Naive thymus-derived CD4-positive, alpha-beta T cell (primary cell): ENCODE measurements at places on chromosomes 13 and 19. TPM values are rescaled to one million over a fixed set of nuclear protein-coding genes. Genes with fewer than 3 reads are reported as not detected.

GRCh38 chr19:41957838-41958366 lies 1.2 kb downstream of the RABAC1 start:
- peak; percentile 31 for DNase-seq

- DNase-seq = no peak
These were observed 98.8 kb downstream of the EPSTI1 start for GRCh38 chr13:42893214-42893671.

DNA sequence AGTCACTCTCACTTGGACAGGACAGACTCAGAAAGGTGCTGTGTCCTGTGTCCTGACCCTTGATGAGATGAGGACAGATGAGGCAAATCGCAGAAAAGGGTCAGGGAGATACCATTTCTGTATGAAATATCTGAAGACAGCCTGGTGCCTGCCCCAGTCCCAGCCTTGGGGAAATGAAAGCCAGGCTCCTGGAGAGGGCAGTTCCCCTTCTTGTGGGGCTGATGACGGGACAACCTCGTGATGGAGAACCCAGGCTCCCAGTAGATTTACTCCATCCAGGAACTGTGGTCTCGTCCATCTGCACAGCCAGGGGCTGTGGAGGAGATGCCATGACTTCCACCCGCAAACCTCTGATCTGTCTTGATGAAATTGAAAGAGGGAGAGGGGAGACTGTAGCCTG lies 13.8 kb downstream of the LILRB1 start:
- no peak for DNase-seq

DNA sequence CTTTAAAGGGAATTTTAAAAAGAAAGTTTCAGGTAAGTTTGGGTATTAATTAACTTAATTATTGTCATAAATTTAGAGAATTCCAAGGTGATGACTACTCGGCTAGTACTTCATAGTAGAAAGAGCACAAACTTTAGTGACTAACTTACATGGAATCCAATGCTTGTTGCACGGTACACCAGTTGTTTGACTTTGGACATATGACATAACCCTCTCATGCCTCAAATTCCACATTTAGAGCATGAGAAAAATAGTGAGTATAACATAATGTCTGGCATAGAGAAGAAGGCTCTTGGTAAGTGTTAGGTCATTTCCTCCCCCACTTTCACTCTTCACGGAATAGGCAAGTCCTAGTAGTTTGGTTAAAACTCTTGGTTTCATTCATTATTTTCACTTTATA lies 1249.4 kb upstream of the SLC10A2 start:
- no peak for DNase-seq

GRCh38 chr19:55087542-55087901 lies 11.9 kb downstream of the EPS8L1 start:
- no peak for DNase-seq

GRCh38 chr19:46726551-46726950 lies 9.6 kb upstream of the PRKD2 start:
- no peak for DNase-seq

GRCh38 chr13:37339386-37339735 lies 233.9 kb upstream of the CSNK1A1L start:
- DNase-seq = no peak

OR10H1 gene
- not detected for total RNA-seq

DNA sequence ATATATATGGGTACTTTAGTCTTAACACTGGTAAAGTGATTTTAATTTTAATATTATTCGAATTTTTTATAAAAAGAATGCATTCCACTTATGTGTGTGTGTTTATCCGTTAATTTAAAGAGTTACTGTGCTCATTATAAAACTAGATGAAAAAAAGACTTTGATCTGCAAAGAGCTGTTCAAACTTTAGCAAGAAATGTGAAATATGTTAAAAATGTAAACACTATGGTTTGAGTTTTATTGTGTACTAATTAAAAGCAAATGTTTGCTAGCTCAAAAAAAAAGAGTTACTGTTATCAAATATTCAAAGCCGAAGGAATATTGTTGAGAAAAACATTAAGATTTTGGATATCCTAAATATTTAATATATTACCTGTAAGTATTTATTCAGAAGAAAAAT lies 34.5 kb downstream of the UFM1 start:
- DNase-seq = no peak

VSIG10L gene
- total RNA-seq = 0.73 TPM

HPN gene
- not detected in 2 replicates for total RNA-seq

DNA sequence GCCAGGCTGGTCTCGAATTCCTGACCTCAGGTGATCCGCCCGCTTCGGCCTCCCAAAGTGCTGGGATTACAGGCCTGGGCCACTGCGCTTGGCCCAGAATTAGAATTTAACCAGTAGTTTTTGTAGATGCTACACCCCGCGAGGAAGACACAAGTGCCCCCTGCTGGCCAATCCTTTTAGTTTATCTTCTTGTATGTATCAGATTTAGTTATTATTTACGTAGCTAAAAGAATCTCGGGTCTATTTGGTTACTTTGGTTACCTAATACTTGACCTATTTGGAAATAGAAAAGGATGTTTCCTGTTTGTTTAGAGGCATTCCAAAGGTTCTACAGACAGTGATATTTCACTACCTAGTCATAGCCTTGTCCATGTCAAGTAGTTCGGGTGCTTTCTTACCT lies 22.0 kb downstream of the MUC16 start:
- DNase-seq = no peak

DNA sequence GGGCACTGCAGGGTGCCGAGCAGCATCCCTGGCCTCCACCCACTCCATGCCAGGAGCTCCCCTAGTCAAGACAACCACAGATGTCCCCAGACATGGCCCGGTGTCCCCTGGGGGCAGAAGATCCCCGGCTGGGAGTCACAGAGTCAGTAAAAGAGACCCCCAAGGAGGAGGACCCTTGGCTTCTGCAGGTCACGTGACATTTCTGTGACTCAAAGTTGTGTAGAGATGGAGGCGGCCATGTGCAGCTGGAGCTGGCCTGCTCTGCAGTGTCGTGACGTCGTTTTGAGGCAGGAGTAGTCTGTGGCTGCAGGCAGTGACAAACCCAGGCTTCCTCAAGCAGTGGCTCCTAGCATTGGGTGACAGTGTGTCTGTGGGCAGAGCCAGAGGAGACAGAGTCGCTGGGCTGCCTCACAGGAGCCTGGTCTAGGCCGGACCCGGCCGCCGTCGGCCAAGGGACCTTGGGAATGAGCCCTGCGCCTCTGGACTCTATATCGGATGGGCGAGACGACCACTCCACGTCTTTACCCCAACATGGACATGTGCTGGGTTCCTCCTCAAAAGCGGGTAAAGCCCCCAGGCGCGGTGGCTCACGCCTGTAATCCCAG lies 7.7 kb upstream of the DIRAS1 start:
- DNase-seq = no peak

LRP3 gene
- total RNA-seq = 0.34 TPM in 1 of 2 replicates, not detected in the other

DNA sequence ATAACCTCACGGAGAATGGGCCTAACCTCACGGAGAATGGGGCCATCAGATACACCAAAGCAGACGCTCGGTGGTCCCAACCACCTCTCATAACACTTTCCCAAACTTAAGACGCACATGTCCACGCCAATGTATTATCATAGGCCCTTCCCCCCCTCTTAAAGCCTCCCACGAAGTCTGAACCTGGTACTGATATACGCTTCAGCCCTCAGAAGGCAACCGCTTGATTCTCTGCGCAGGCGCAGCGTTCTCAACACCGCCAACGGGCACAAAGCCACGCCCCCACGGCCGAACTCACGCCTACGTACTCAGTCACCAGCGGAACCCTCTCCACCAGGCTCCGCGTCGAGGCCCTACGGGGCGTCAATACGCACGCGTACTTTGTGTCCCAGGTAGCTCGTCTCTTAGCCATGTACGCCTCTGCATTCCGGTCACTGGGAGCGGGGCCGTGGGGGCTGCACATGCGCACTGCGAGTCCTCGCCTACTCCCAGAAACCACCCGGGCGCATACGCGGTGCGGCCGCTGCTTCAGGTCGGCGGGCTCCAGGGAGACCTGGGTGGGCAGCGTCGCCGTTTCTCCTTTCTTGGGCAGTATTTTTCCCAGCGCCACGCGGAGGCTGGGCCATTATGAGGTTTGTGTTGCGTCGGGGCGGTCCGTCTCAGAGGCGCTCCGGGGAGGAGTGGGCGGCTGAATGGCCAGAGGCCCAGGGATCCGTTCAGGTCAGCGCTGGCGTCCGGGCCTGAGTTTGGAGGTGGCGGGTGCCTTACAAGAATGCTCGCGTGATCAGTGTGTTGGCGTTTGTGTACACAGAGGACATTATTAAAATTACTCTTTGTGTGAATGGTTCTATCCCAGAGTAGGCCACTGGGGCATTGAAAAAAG lies 25.3 kb downstream of the ZNF582 start:
- DNase-seq = peak; percentile 85

HS6ST3 gene
- total RNA-seq = not detected

DCUN1D2 gene
- 21.4 TPM for total RNA-seq

TMPRSS9 gene
- total RNA-seq = not detected in 2 replicates

DNA sequence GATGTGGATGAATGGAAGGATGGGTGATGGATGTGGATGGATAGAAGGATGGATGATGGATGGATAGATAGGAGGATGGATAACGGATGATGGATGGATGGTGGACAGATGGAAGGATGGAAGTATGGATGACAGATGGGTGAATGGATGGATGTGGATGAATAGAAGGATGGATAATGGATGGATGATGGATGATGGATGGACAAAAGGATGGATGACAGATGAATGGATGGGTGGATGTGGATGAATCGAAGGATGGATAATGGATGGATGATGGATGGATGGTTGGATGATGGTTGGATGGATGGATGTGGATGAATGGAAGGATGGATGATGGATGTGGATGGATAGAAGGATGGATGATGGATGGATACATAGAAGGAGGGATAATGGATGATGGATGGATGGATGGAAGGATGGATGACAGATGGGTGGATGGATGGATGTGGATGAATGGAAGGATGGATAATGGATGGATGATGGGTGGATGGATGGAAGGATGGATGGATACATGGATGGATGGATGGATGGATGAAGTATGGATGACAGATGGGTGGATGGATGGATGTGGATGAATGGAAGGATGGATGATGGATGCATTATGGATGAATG lies 39.3 kb downstream of the TMEM255B start:
- no peak for DNase-seq

DNA sequence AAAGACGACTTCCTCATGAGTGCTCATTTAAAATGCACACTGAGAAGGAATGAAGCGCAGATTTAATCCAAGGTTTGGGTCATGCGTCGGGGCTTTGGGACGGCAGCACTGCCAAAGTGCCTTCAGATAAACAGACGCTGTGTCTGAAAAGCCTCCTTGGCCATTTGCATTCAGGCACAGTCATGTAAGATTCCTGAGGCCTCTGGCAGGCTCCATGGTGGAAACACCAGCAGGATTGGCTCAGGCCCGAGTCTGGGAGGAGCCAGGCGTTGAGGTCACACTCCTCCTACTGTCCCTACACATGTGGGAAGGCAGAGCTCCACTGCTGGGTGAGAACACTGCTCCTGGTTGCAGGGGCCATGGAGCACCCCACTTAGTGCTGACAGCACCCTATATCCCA lies 113.3 kb upstream of the KL start:
- DNase-seq = no peak

DNA sequence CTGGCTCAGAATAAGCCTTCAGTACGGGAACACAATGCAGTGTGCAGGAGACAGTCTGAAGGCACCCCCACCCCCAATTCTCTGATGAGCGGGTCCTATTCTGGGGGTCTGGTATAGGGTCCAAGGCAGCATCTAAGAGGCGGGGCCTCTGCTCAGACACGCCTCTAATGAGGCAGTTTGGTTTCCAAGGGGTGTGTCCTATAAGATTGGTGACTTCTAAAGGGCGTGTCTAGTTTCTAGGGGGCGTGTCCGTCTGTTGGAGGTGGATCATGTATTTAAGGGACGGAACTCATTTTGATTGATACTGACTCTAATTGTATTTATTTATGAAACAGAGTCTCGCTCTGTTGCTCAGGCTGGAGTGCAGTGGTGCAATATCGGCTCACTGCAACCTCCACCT lies 8.7 kb downstream of the FIZ1 start:
- DNase-seq = no peak

- DNase-seq = no peak
These were observed 102.7 kb downstream of the SIPA1L3 start for GRCh38 chr19:38009650-38010242.

DNA sequence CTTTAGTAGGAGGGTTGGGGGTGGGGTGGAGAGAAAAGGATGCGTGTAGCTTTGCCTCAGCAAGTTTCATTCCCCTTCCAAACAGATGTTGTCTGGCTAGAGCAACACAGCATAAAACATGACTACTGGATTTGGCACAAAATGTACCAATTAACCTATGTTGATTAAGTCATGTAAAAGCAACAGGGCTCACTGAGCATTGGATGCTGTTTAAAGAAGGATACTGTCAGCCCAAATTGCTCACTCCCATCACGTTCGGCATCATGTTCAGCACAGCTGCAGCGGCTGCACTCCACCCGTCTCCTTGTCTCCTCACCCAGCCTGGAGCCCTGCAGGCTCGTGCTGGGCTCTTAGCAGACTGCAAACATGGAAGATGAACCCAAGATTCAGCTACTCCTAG lies 77.5 kb downstream of the DLEU7 start:
- DNase-seq = no peak

GRCh38 chr19:58570770-58571574 lies 2.2 kb downstream of the MZF1 start:
- no peak for DNase-seq

- no peak for DNase-seq
These were observed 16.6 kb downstream of the TEX30 start for GRCh38 chr13:102757006-102757405.

DNA sequence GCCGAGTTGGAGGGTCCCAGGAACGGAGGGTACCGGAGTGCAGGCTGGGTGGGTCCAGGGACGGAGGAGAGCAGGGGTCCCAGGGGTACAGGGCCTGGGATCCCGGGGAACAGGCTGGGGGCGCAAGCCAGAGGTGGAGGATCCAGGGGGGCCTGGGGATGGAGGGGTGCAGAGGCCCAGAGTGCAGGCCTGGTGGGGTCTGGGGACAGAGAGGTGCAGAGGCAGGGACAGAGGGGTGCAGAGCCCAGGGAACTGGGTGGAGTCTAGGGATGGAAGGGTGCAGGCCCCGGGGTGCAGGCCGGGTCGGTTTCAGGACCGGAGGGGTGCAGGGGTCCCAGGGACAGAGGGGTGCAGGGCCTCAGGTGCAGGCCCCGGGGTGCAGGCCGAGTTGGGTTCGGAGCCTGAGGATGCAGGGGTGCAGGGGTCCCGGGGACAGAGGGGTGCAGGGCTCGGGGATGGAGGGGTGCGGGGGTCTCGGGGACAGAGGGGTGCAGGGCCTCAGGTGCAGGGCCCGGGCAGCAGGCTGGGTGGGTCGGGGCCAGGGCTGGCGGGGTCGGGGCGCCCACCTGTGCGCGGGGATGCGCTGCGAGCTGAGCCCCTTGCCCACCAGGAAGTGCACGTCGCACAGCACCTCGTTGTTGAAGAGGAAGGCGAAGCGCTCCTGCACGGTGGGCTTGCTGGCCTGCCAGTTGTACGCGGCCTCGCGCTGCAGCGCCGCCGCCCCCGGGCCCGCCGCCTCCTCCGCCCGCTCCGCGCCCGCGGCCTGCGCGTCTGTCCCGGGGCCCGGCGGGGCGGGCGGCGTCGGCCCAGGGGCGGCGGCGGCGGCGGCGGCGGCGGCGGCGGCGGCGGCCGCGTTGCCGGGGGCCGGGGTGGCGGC lies 545 bp downstream of the BTBD2 start:
- no peak for DNase-seq
